NCI-H460 (cell line): ENCODE measurements at places on chromosomes 3 and 15.

DNA sequence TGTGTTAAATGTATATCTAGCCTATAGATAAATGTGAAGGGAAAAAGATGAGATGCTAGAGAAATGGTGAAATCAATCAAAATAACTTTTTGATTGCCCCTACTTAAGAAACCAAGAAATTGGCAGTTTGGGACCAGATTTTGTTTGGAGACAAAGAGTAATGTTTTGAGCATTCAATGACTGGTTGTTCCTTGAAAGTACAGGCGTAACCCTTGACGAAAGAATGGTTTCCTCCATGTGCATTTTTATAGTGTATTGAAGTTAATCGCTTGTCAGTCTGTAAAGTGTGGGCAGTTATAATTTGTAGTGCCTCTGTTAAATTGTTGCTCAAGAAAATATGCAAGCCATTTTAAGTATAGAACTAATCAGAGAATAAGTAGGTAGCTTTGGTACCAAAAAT is 1.2 kb downstream of the KIF23 start:
- DNase-seq: no peak

GRCh38 chr3:72746430-72747411 is 101.5 kb downstream of the SHQ1 start:
- no peak for DNase-seq

GRCh38 chr3:184178521-184179138 is 4.0 kb downstream of the AP2M1 start:
- DNase-seq: no peak

DNA sequence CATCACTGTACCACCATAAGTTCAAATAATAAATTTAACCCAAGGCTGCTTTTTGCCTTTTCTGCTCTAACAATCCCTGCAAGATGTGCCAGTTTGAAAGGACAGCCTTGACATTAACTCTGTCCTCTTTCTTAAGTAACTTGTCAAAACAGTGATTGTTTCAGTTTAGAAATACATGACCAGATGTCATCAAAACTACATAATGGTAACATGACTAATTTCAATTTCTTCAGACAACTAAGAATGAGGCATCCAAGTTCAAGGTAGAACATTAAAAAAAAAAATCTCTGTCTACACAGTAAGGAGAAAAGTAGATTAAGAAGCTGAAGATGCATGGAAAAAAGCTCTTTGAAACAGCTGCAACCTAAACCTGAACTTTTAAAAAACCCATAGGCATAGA is 47.4 kb downstream of the SHQ1 start:
- DNase-seq: no peak

- DNase-seq: no peak
Measured at GRCh38 chr3:54541369-54541768, 386.5 kb downstream of the LRTM1 start.
